ENCODE measurements at places on chromosomes 4 and X.

DNA sequence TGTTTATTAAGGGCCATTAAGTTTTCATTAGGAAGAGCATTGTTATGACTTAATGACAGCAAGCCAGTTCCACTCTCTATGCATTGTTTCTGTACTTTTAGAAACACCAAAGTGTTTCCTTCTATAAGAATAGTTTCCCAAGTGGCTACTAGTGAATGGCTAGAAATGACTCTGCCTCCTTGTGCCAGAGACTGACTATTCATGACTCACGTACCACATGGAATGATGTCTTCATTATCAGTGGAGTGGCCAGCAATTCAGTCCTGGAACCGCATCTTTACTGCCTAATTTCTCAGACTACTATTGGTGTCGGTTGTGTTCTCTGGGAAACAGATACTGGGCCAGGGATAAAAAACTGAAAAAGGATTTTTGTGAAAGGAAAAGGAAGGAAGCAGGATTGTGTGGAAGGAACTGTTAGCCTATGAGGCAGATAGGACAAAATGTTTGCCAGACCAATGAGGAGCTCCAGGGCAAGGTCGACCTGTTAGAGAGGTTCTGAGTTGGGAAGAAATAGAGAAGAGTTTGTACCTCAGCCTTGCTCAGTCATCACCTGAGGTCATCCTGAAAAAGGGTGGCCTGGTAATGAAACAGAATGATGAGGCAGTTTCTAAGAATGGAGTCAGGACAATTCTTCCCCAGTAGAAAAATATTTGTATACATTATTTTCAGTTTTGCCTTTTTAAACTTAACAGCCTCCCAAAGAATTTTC, 218.6 kb downstream of the SPCS3 start:
- DNase-seq, result no peak

DNA sequence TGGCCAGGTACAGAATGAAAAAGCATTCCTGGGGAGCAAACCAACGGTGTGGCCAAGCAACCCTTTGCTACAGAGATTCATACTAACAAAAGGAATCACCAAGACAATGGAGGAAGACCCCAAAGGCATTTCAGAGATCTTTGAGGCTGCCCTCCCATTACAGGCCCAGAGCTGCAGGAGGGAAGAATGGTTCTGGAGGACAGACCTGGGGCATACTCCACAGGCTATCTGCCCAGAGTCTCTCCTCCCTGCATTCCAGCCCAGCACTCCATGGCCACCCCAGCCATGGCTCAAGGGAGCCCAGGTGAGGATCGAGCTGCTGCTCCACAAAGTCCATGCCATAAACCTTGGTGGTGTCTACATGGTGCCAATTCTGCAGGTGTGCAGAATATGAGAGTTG, 81.9 kb downstream of the ATP11C start:
- no peak for DNase-seq

DNA sequence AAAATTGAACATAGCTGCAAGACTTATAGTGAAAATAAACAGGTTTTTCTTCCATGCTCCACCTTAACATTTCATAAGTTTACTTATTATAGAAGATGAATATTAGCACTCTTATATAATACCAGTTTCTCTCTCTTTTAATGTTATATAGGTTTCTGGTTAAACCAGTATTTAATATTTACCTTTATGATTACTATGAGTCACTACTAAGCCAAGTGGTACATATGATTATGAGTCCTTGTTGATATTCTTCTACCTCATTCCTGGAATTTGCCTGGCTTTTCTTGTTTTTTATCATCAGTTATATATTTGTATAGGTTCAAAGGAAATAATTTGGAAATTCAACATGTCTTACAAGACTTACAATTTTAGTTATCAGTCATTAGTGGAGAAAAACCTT, 89.9 kb upstream of the MAOA start:
- DNase-seq, result no peak

DNA sequence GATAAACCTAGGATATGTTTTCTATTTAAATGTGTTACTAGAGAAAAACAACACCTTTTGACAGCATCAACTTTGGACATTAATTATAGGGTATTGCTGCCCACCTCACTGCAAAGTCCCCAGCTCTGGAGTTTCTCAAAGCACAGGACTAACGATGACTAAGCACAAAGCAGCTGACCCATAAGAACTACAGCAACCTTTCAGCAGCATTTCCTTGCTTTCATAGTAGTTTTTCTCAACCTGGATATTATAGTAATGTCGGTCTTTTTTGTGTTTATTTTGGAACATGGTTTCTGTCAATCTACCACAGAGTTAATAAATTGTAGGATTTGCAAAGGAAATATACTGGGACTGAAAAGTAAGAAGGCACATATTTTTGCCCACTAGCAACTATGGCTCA, 21.5 kb downstream of the HHIP start:
- DNase-seq, result no peak

- DNase-seq, result no peak
Observed at GRCh38 chr4:74675673-74676279, 118.5 kb downstream of the BTC start.

GRCh38 chr4:39323821-39324220, 42.3 kb downstream of the RFC1 start:
- no peak for DNase-seq

DNA sequence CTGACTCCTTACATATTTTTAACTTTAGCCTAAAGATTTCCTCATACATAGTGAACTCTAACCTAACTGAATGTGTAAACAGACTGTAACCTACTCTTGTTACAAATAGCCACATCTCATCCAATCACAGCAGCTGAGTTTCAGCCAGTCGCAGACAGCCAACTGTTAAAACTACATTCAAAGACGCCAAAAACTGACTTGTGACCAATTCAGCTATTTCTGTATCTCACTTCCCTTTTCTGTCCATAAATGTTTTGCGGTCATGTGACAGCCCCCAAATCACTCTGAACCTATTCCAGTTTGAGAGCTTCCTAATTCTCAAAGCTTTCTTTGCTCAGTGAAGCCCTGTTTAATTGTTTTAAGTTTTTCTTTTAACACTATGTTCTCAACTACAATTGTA, 2731.9 kb downstream of the ARAP2 start:
- DNase-seq, result no peak

- no peak for DNase-seq
Observed at GRCh38 chr4:152309418-152309817, 226.5 kb downstream of the FBXW7 start.

DNA sequence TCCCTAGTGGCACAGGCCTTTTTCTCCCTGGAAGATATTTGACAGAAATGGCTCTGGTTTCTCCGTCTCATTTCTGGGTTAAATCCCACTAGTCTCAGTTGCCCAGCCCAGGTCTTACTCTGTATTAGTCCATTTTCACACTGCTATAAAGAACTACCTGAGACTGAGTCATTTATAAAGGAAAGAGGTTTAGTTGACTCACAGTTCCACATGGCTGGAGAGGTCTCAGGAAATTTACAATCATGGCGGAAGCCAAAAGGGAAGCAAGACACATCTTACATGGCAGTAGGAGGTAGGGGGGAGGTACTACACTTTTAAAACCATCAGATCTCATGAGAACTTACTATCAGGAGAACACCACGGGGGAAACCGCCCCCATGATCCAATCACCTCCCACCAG, 81.9 kb downstream of the FHDC1 start:
- no peak for DNase-seq

DNA sequence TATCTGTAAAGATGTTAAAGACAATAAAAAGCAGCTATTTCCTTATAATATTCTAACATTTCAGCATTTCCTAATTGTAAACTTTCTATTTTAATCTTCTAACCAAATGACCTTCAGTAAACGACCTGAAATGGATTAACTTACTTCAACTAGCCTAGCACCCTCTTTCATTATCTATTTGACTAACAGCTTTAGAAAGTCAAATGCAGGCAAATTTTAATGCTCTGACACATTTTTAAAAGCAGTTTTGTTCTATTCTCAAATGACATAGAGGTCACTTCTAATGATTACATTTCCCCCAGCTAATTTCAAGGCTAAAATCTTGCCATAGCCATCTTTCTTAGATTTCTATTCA, 41.9 kb downstream of the SLC7A11 start:
- no peak for DNase-seq

All from DMS79 (cell line).